NCI-H446 treated with DMSO at 0.1 percent for 48 hours (cell line): ENCODE measurements at places on chromosomes 7 and 10.

- no peak for DNase-seq
Observed at GRCh38 chr7:51321961-51322515, 5.4 kb upstream of the COBL start.

DNA sequence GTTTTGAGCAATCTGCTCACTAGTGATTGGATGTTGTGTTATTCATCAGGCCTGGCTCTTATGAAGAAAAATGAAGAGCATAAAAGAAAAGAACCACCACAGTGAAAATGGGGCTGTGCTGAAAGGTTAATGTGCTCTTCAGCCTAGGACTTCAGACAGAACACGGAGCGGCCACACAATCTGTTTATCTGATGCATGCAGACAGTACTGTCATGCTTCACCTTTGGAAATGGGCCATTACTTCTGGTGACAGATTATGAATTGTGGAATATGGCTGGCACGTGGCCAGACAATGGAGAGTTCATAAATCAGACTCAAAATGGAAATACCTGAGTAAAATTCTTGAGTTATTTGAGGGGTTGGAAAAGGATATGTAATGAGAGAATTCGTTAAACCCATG, 86.0 kb upstream of the NOBOX start:
- no peak for DNase-seq

DNA sequence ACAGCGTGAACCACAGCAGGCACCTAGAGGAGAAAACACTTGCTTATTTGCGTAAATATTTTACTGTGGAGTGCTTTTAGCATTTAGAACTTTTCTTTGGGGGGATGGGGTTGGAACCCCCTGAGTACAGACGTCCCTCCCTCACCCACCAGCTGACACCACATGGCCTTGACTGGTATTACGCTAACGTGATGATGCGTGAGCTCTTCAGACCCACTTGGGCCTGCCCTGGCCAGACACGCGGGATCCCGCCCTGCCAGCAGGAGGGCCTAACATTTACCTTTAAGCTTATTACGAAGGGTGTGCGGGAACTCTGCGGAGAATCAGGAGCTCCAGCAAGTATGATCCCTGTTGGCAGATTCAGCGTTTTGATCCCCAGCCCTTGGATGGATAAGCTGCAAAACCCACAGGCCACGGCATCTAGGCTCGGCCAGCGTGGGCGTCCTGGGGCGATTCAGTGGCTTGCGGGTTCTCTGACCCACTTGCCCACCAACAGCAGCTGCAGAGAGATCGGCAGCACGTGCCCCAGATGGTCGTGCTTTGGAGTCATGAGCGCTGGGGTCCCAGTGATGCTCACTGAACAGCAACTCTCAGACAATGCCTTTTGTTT, 545.5 kb upstream of the FOXK1 start:
- DNase-seq = no peak

GRCh38 chr10:35130663-35131062, 4.0 kb downstream of the CREM start:
- DNase-seq = no peak

GRCh38 chr10:110165239-110165638, 42.2 kb upstream of the MXI1 start:
- no peak for DNase-seq

- DNase-seq = peak; percentile 11
Observed at GRCh38 chr7:134514663-134515062, 12.7 kb upstream of the AKR1B10 start.

DNA sequence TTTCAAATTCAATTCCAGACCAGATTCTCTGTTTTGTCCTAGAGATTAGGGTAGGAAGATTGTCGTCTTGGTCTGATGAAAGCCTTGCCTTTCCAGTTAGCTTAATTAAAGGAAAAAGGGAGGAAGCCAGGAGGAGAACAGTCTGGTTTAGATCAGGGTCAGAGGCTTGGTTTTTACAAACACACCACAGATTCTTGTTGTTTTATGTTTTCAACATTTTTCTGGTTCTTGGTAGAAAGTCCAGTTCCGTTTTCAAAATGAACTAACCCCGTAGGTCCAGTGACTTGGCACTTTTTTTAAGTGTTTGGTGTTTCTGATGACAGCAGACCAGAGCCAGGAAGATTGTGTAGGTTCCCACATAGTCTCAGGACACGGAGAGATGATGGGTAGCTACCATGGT, 167.1 kb upstream of the INHBA start:
- DNase-seq = no peak

GRCh38 chr10:119896061-119896655, 3.6 kb downstream of the SEC23IP start:
- no peak for DNase-seq

DNA sequence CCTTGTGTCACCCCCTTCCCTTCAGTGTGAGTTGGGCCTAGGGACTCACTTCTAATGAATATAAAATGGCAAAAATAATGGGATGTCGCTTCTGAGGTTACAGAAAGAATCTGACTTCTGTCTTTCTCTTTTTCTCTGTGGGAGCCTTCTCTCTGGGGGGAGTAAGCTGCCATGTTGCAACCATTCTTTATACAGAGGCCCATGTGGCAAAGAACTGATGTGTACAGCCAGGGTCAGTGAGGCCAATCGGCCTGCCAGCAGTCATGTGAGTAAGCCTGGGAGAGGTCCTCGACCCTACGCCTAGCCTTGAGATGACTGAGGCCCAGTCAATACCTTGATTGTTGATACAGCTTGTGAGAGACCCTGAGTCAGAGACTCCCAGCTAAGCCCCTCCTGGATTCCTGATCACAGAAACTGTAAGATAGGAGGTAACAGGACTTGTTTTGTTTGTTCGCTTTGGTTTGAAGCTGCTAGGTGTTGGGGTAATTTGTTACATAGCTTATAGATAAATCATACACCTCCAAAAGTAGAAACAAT, 1.7 kb downstream of the TCAF1 start:
- no peak for DNase-seq

DNA sequence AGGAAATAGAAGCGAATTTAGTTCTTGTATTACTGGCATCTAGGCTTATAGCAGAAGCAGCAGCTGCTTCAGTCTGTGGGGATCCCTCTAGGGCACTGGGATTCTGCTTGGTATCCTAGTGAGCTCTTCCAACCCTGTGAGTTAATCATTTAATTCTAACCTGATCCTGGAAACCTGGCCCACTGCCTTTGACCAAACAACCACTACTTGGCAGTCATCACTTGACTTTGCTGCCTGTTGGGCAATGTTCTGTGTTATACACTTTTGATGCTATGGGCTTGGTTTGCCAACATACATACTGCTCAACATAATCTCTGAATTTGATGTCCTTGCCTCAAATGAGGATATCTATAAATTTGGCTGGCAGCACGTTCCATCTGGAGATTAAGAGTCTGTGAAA, 813.4 kb downstream of the ANKRD7 start:
- DNase-seq = peak; percentile 94

- no peak for DNase-seq
Observed at GRCh38 chr10:1860351-1860750, 123.0 kb upstream of the ADARB2 start.

GRCh38 chr10:102752934-102753664, 9.4 kb downstream of the WBP1L start:
- no peak for DNase-seq

GRCh38 chr7:70647801-70648498, 484.0 kb upstream of the GALNT17 start:
- DNase-seq = no peak

DNA sequence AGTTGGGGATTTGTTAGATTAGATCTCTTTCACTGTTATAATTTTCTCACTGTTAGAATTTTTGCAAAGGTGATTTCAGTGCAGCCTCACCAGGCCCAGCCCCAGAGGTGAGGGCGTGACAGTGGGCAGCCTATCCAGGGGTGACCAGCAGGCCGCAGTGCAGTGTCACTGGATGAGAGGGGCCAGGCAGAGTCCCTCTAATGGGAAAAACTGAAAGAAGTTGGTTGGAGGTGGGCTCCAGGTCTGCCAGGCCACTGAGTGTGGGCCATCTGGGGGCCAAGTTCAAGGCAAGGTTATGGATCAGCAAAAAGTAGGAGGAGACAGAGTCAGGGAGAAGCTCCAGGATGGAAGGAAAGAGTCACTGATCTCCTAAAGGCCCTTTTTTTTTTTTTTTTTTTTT, 90.5 kb upstream of the SDK1 start:
- DNase-seq = no peak

GRCh38 chr10:106761906-106762305, 402.6 kb downstream of the SORCS1 start:
- no peak for DNase-seq

- DNase-seq = no peak
Observed at GRCh38 chr7:142799437-142799835, 28.7 kb downstream of the PRSS2 start.

GRCh38 chr7:99562114-99562784, 3.8 kb downstream of the ZNF655 start:
- DNase-seq = no peak

GRCh38 chr7:6266699-6267098, 5.7 kb downstream of the CYTH3 start:
- DNase-seq = no peak

GRCh38 chr7:157087646-157088045, 51.1 kb upstream of the UBE3C start:
- no peak for DNase-seq

- DNase-seq = no peak
Observed at GRCh38 chr7:158308001-158308400, 279.6 kb downstream of the PTPRN2 start.

- DNase-seq = no peak
Observed at GRCh38 chr7:142153400-142153799, 41.9 kb downstream of the MGAM2 start.

GRCh38 chr7:40622941-40623501, 488.2 kb downstream of the SUGCT start:
- DNase-seq = no peak

GRCh38 chr10:69239816-69240434, 19.8 kb downstream of the HKDC1 start:
- DNase-seq = no peak

GRCh38 chr10:64312876-64313275, 791.7 kb downstream of the REEP3 start:
- DNase-seq = no peak

DNA sequence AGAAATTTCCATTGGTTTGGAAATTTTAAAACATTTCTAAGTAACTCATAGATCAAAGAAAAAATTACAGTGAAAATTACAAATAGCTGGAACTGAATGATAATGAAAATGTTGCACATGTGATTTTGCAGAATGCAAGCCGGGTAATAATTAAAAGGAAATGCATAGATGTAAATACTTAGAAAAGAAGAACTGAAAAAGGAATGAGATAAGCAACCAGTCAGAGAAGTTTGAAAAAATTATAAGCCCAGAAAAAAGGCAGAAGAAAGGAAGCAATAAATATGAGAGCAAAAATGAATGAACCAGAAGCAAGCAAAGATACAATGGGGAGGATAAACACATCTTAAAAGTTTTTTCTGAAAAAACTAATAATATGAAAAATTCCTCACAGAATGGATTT, 3.2 kb upstream of the TMEM273 start:
- DNase-seq = no peak

- DNase-seq = no peak
Observed at GRCh38 chr7:49596701-49597491, 176.5 kb upstream of the VWC2 start.

DNA sequence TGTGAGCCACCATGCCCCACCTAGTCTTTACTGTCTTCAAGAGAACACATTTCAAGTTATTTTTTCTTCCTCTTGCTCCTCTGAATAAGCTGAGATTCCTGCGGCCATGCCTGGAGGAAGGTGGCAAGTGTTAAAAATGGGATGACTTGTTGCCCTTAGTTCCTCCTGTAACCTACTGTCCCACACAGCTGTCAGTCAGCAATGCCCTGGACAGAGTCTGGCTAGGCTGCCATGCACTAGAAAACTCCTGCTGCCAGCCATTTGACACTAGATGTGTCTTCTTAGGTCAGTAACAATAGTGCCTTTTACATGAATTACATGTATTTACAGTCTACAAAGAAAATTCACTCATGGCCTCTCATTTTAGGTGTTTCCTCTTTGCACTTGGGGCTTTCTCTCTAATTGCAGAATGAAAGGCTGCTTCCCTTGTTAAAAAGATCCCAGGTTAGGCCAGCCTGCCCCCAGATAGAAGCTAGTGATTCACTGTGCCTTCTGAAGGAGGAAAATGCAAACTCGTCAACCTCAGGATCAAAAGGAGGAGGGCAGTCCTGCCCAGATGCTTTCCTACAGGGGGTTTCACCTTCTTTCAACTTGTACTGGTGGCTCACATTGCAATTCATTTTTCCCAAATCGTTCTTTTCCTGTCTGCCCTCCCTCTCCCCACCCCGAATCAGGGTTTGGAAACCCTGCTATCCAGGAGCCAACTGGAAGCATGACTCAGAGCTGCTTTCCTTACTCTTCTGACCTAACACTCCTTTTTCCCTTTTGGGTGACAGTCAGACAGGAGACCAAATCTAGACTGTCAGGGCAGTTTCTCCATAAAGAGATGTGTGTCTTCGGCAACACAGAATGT, 136.6 kb downstream of the SPAG6 start:
- DNase-seq = no peak

DNA sequence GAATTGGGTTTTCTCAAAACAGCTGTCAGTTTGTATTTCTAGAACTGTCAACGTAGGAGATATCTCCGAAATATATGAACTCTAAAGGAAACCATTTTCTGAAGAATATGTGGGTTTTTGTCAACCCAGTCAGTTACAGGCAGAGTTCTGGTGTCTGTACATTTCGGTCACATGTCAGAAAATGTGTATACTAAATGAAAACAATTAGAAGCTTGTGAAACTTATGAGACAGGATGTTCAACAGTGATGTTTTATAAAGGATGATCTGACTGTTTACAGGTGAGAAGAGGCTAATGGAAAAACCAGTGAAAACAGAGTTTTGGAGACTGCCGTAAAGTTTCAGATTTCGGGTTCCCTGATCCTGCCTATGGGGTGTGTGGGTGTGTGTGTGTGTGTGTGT, 6.2 kb downstream of the JAZF1 start:
- no peak for DNase-seq

DNA sequence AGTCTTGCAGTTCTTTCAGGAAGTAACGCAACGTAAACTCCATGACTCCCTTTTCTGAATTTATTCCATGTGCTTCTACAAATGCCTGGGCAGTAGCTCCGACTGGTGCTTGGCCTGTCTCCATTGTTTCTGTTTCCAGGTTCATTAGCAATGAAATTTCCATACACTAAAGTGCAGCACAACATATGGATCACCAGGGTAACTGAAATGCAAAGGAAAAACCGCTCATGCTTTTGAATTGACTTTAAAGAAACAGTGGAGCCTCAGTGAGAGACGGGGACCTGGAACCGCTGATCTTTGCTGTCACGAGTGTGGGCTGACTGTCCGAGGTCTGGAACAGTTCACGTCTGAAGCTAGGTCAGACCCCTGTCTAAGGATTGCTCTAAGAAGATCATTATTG, 126.5 kb upstream of the IGFBP3 start:
- DNase-seq = no peak

GRCh38 chr7:42687211-42688055, 224.4 kb downstream of the C7orf25 start:
- no peak for DNase-seq

DNA sequence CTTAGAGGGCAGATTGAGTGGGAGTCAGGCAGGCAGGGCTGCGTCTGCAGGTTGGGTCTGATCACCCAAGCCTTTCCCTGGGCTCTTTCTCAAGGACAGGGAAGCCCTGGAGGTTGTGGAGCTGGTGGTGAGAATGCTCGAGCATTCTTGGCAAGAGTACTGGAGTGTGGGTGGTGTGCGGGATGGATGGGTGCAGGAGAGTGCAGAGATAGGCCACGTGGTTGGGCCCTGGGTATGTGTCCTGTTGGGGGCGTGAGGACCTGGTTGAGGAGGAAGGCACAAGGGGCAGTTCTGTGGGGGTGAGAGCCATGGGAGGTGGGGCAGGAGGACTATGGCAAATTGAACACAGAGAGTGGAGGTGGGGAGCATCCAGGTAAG, 135.9 kb downstream of the PTPN20 start:
- DNase-seq = no peak

GRCh38 chr10:58813573-58813972, 300.9 kb downstream of the BICC1 start:
- no peak for DNase-seq

- no peak for DNase-seq
Observed at GRCh38 chr7:25025218-25025671, 45.3 kb upstream of the OSBPL3 start.
